ENCODE measurements at places on chromosomes 2 and 18. TPM values are rescaled to one million over a fixed set of nuclear protein-coding genes. Genes with fewer than 3 reads are reported as not detected.

GRCh38 chr18:38900031-38900430 is 1334.4 kb upstream of the CELF4 start:
- no peak for DNase-seq

- no peak for DNase-seq
These were observed 83.1 kb upstream of the BZW1 start for GRCh38 chr2:200728630-200729029.

- DNase-seq = no peak
These were observed 1438.7 kb upstream of the ZEB2 start for GRCh38 chr2:145958611-145959010.

Gene TMEM163
- 0.21 TPM for total RNA-seq

Gene ERMN
- total RNA-seq = 2.1 TPM

- no peak for DNase-seq
These were observed 35.9 kb downstream of the ARHGAP25 start for GRCh38 chr2:68770271-68771111.

GRCh38 chr18:32122039-32122438 is 30.4 kb downstream of the RNF138 start:
- no peak for DNase-seq

GRCh38 chr2:61645911-61646310 is 107.8 kb upstream of the XPO1 start:
- DNase-seq = no peak

Gene DLX2
- 0.20 TPM for total RNA-seq

DNA sequence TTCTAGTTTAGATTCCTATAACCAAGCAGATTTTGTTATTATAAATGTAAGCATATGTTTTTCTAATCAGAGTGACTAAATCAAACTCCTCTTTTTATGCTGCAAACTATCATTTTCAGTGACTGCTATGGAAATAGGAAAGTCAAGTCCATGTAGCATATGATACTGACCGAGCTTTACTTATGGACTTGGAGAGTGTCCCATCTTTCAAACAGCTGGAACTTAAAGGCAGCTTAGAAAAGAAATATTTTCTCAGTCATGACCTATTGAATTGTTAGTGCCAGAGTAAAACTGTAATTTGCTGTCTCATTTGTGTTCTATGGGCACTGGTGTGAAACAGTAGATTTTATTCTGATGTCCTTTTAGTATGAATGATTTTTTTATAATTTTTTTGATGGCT is 76.7 kb downstream of the PHLPP1 start:
- DNase-seq = no peak

Gene TANC1
- total RNA-seq = 0.47 TPM

Gene RAX
- not detected for total RNA-seq

Gene RBKS
- 0.76 TPM for total RNA-seq

DNA sequence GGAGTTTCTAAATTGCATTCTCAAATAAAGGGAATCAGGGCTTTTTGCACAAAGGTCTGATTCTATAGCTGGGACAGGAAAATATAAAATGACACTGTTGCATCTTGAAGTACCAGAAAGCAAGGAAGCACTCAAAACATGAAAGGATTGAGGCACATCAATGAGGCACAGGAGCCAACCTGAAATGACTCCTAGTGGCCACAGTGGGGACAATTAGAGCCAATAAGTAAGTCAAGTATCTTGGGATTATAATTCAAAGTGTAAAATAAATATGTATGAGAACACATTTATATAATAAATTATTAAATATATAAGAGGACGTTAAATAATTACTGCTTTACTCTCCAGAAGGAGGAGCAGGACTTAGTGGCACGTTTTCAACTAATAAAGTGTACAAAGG is 1259.5 kb upstream of the CDH2 start:
- no peak for DNase-seq

DNA sequence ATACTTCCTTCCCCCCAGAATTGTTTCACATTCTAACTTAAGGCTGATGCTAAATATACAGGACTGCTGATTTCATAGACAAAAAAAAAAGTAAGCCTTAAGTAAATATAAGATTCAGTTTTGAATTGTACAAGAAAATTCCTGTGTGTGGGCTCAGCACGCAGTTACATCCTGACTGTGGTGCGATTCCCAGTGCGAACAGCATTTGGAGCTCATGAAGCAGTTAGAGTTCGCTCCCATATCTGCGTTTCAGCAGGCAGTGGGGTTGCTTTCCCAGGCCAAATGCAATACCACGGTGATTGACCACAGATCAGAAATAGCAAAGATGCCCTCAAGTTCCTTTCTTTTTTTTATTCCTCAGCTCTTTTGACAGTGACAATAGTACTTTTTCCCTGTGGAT is 75.6 kb downstream of the SATB2 start:
- DNase-seq = no peak

DNA sequence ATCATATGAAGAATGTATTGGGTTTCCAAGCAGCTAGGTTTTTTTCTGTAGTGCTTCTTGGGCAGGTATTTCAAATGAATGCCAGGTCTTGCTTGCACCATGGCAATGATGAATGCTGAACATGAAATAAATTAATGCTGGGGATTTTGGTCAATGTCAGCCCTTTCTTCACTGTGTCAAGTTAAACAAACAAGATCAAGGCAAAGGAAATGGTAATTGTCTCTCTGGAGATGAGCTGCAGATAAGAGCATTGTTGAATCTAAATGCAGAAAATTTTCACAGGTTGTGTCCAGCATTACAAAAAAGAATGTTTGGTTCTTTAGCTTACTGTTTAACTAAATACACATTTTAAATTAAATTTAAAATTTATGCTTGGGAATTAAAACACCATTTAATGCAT is 144.3 kb downstream of the GPD2 start:
- no peak for DNase-seq

GRCh38 chr2:36449213-36449612 is 93.6 kb downstream of the CRIM1 start:
- no peak for DNase-seq

Gene ANO7
- total RNA-seq = 2.4 TPM

DNA sequence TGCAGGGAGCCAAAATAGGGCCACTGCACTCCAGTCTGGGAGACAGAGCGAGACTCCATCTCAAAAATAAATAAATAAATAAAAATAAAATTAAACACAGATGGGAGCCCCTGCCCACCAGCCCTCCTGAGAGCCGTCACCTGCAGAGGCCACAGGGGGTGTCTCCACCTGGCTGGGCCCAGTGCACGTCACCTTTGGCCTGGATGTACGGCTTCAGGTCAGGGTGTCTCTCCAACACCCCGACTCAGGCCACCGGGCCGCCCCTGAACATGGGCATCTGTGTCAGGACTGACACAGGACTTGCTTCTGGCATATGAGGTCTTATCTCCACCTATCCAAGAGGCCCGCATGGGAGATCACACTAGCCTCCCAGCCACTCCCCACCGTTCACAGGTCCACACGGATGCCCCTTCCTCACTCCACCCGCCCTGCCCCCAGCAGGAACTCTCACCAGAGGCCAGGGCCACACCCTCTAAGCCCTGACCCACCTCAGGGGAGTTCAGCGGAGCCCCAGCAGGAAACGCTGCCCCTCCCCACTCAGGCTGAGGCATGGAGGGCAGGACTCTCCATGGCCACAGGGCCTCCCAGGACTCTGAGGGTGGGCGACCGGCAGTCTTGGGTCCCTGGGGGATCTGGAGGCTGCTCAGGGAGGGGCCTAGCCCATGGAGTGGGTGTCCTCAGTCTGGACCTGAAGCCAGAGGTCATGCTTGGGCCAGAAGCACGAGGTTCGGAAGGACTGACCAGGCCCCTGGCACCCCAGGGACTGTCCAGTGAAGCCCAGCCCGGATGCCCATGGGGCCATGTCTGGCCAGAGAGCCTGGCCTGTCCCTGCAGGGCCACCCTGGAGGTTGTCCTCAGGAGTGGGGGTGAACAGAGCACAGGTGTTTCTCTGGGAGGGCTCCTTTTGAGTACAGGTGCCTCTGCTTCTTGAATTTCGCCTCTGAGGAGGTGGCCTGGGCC is 1.6 kb upstream of the CROCC2 start:
- DNase-seq = no peak

DNA sequence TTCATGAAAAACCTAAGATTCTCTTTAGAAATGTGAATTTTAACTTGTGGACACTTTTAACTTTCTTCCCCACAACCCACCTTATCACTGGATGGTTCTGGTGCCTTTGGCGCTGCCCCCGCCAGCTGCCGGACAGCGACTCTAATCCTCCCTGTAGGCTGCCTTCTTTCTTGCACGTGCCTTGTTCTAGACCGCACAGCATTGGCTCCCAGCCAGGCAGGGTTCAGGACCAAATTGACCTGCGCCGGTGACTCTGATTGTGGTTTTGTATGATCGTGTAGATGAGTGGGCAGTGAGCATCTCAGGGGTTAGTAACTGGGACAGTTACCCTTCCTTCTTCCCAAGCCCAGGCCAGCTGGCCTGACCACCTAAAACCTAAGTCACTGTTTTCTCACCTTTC is 106.8 kb downstream of the ASAP2 start:
- no peak for DNase-seq

Gene IL36RN
- not detected for total RNA-seq

DNA sequence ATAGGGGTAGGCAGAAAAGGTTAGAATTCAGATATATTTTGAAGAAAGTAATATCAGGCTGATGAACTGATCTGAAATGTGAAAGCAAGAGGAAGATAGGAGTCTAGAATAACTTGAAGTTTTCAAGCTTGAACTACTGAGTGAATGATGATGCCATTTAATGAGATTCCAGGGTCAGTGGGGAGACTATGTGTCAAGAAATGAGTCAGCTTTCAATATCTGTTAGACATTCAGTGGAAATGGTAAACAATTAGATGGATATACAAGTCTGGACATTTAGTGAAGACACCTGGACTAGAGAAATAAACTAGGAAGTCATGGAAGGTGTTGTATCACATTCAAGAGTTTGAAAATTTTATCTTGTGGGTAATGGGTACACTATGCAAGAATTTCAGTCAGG is 326.9 kb downstream of the FSIP2 start:
- DNase-seq = no peak

DNA sequence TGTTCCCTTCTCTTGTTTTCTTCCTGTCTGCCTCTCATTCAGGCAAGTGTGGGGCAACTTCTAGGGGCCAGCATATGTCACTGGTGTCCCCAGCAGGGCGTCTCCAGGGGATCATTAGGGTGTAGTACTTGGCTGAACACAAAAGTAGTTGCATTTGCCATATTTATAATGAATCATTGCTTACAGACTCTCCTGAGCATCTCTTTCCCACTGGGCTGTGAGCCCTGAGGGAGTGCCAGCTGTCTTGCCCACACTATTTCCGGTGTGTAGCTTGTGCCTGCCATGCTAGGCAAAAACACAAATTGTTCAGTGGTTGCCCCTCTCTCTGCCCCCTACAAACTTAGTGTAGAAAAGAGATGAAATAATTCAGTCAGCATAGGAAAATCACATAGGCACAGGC is 40.8 kb upstream of the SCLY start:
- no peak for DNase-seq

- DNase-seq = peak; percentile 44
These were observed 431 bp downstream of the FAM98A start for GRCh38 chr2:33598561-33599174.

Gene LIPG
- total RNA-seq = 0.88 TPM

GRCh38 chr18:1092228-1092627 is 187.6 kb downstream of the ADCYAP1 start:
- DNase-seq = no peak

GRCh38 chr2:179952658-179953057 is 54.4 kb downstream of the CWC22 start:
- DNase-seq = no peak

GRCh38 chr2:215717501-215718381 is 281.9 kb upstream of the FN1 start:
- no peak for DNase-seq

DNA sequence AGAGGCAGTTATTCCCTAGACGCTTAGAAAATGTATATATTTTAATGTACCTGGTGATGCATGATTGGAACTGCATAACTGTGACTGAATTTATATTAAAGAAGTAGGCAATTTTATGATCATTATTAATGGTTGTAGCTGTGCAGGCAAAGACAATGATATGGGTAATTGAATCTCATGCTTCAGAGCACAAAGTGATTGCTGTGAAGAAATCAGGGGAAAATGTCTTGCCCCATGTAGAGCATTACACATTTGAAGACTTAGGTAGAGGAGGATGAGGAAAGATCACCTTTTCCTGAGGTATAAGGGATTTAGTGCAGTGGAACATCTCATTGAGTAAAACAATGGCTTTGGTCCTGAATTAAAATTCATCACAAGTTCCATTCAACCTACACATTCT is 246.8 kb upstream of the DCC start:
- no peak for DNase-seq

DNA sequence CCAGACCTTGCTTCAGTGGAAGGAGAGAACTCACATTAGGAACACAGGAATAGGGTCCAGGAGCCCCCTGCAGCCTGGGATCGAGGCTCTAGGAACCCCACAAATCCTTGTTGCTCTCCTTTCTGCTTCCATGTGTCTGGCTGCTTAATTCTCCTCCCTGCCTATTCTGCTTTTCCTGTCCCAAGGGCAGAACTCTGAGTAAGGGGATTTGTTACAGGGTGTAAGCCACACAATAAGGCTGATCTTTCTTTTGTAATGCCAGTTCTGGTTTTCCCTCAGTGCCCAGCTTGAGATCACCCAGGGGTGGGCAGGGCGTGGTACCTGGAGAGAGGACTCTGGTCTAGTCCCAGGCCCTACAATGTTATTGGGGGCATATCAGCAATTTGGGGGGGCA is 119.6 kb upstream of the MGAT5 start:
- DNase-seq = no peak

DNA sequence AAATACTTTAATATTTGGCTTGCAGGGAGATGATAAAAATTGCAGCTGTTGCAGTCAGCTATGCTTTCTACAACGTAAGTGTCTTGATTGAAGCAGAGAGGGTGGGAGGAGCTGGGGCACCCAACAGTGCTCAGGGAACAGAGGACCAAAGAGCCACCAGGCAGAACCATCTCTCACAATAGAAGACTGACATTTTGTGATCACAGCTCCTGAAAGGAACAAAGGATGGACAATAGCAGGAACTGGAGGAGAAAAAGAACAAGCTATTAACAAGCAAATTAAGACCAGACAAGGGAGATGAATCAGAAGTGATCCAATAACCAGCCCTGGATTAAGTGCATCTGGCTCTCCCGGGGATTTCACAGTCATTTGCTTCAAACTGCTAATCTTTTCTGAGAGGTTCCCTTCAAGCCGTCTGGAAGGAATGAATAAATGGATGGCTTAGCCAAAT is 65.7 kb upstream of the SMAD2 start:
- DNase-seq = no peak
